ENCODE measurements at places on chromosomes 7 and 10. TPM values are rescaled to one million over a fixed set of nuclear protein-coding genes. Genes with fewer than 3 reads are reported as not detected.

The SFRP5 gene
- not detected for total RNA-seq

The ANKRD1 gene
- 6.0 TPM for total RNA-seq

The AS3MT gene
- total RNA-seq: not detected

The GJD4 gene
- not detected for total RNA-seq

The FLNC gene
- 0.14 TPM for total RNA-seq

The ANKRD61 gene
- total RNA-seq: 1.3 TPM

The MYOZ1 gene
- 0.33 TPM for total RNA-seq

The PIK3CG gene
- total RNA-seq: not detected

The AOAH gene
- total RNA-seq: 29.3 TPM

The RBM17 gene
- 18.5 TPM for total RNA-seq

The SPDYE2 gene
- not detected for total RNA-seq

The TUBAL3 gene
- total RNA-seq: not detected

The CDH23 gene
- total RNA-seq: 0.37 TPM

The SLC16A9 gene
- total RNA-seq: 13.7 TPM

The SPDYE11 gene
- total RNA-seq: not detected

The MYO1G gene
- total RNA-seq: not detected

The EN2 gene
- 0.29 TPM for total RNA-seq

The LIPK gene
- not detected for total RNA-seq

The ARMC3 gene
- not detected for total RNA-seq

The IGFBP1 gene
- total RNA-seq: not detected

The CPED1 gene
- total RNA-seq: 23.8 TPM

The LEP gene
- not detected for total RNA-seq
